ENCODE measurements at places on chromosomes 2 and 18.

GRCh38 chr18:49119401-49119800 is 168.6 kb upstream of the SMAD7 start:
- no peak for DNase-seq

DNA sequence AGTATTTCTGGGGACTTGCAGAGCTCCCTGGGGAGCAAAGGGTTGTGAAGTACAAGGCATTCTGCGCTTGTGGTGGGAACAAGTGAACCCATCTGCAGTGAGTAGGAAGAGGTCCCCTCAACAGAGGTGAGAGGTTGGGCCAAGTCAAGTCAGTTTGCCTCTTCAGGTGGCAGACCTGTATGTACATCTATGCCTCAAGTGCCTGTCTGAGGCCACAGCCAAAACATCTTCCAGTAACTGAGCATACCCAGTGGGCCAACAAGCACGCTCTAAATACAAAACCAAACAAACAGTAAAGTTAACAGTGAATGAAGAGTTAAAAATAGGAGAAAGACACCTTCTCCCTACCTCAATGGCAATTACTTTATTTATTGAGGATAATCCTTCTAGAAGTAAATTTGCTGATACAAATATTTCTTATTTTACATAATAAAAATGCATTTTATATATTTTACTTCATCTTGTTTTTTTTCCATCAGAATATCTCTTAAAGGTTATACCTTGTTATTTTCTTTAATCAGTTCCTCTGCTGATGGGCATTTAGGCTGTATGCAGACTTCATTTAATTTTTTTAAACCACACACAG is 2.5 kb downstream of the GYPC start:
- no peak for DNase-seq

GRCh38 chr18:47574966-47575365 is 323.5 kb upstream of the SKOR2 start:
- no peak for DNase-seq

- DNase-seq: no peak
Measured at GRCh38 chr18:75253784-75254183, 43.2 kb downstream of the TSHZ1 start.

DNA sequence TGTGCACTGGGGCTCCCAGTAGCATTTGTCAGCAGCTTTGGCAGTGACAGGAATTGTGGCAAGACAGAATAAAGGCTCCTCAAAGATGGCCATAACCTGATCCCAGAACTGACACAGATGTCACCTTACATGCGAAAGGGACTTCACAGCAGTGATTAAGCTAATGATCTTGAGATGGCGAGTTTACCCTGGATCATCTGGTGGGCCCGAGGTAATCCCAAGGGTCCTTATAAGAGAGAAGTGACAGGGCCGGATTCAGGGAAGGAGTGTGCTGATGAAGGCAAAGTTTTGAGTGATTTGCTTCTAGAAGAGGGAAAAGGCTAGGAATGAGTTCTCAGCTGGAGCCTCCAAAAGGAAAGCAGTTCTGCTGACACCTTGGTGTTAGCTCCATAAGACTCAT is 333.9 kb downstream of the LPIN1 start:
- no peak for DNase-seq

DNA sequence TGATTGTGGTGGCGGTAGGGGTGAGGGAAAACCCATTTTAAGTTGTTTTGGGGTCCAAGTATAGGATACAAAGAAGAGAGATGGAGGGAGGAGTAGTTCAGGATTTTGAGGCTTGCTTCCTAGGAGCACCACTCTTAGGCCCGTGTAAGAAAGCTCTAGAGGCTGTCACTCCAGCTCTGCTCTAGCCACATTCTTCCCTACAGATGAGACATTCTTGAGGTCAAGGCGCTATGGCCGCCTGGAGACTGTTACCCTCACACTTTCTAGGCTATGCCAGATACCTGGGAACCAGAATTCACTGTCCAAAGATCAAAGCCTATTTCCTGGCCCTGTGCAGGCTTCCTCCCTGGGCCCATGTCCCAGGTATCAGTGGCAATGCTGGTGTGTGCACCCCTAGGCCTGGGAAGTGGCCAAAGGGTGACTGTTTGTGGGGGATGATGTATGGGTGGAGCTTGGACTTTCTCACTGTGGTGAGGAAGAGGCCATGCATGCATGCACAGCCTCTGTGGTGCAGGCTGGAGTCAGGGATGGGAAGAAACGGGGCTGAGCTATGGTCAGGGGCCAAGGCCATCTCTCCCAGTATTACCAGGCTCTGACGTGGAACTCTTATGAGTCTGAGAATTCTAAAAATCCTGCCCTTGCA is 7.0 kb upstream of the TTL start:
- DNase-seq: no peak

GRCh38 chr18:70332694-70333093 is 43.8 kb downstream of the SOCS6 start:
- no peak for DNase-seq

All from substantia nigra (tissue), 51 donors.